ENCODE measurements at places on chromosomes 5 and 9.
A peak's percentile ranks its signal among the peaks of the same experiment; 100 is the strongest.

DNA sequence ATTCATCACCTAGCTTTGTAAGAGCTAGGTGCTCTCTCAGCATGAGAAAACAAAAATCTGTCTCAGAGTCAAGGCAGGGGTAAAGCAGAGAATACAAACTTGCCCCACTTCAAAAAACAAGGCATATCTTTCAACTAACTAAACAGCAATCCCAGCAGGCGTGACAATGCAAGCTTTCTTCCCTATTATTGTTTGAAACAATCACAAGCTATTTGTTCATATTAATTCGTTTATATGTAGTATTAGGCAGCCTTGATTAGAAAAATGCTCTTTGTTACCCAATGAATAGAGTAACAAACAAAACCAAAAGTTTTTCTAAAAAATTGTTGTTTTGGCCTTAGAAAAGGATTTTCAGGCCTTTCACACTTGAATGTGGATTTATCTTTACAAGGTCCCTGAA lies 71.1 kb downstream of the LPAR1 start:
- no peak for DNase-seq

GRCh38 chr5:6340100-6340499 lies 38.2 kb downstream of the MED10 start:
- no peak for DNase-seq

- DNase-seq: no peak
Observed at GRCh38 chr5:97547999-97548738, 365.1 kb upstream of the RIOK2 start.

- DNase-seq: no peak
Observed at GRCh38 chr5:151081431-151082281, 822 bp upstream of the TNIP1 start.

GRCh38 chr5:77972469-77973252 lies 196.5 kb upstream of the TBCA start:
- DNase-seq: no peak

DNA sequence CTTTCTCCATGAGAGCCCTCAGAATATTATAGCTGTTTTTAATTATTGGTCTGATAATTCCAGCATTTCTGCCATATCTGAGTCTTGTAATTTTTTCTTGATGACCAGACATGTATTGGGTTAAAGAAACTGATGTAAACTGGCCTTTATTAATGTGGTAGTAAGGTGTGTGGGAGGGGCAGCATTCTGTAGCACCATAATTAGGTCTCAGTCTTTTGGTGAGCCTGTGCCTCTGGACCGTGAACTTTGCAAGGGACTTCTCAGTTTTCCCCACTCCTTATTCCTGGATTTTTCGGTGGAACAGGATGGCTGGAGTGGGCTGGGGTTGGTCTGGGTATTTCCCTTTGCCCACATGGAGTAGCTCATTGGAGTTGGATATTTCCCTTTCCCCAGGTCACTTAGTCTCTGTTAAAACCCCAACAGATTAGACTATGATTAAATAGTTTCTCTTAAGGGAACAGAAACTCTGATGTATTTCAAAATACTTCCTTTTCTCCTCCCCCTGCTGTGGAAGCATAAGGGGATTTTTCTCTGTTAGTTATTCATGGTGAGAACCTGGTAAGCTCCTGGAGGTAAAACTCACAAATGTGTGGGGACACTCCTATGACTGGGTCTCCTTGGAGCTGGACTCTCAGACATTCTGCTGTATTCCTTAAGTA lies 52.4 kb downstream of the FSD1L start:
- no peak for DNase-seq

GRCh38 chr9:113158446-113158845 lies 7.6 kb downstream of the SLC31A2 start:
- no peak for DNase-seq

DNA sequence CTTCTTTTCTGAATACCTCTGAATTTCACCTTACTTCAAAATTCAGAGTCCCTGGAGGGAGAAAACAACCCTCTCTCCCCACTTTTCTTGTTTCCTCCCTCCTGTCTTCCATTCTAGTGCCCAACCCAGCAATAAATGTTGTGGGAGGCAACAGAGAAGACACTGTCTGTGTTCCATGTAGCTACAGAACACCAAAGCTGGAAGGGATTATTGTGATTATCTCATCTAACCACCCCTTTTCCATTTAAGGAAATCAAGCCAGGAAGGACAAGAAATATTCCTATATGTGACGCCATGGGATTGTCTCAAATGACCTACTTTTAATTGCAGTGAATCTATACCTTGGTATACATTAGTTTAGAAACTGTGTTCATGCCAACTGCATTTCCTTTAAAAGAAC lies 476.6 kb upstream of the TNC start:
- DNase-seq: no peak

DNA sequence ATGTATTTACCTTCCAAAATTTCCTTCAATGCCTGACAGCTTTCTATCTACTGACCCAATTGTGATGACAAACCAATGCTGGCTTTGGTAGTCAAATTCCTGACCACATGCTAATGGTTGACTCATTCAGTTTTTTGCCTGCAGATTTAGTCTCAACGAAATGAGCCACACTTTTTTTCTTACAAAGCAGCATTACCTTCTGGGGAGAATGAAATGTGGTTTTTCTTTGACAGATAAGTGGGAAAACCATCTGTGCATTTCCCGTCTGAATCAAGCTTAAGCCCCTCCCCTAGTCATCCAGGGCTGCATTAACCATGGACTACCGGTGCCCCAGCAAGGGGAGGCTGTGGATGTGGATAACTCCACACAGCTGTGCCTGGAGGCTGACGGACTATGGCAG lies 99.6 kb upstream of the TAF11L2 start:
- DNase-seq: peak; percentile 50

DNA sequence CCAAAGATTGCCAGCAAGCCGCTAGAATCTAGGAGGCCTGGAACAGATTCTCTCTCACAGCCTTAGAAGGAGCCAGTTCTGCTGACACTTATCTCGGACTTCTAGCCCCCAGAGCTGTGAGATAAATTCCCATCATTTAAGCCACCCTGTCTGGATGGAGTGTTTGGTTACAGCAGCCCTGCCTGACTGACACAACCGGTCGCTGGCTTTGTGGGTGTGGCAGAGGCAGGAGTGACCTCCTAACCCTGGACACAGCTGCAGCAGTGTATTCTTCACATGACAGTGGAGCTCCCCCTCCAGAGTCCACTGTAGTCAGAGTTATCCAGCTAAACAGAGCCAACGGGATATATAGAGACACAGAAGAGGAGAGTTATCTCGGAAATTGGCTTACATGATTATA lies 21.2 kb upstream of the IL17B start:
- no peak for DNase-seq

DNA sequence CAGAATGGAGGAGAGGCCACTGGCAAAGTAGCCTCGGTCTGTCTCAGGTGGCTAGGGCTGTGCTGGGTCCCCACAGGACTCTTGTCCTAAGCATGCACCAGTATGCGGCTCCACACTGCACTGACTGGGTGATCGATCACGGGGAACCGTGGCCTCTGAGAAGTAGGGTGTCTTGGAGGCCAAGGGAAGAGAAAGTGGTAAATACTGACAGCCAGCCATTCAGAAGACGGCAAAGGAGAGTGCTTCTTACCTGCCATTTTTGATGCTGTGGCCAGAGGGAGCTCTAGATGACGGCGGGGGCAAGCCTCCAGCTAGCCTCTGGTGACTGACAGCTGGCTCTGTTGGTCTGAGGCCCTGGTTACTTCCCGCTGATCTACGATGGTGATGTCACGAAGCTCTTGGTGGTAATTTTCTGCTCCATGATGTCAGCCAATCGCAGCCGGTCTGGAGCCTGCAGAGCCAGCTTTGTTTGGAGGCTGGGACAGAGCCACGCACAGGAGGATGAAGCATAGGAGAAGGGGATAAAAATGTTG lies 40.4 kb upstream of the GADD45G start:
- DNase-seq: no peak

GRCh38 chr5:54341971-54342370 lies 31.6 kb upstream of the ARL15 start:
- DNase-seq: no peak

- no peak for DNase-seq
Observed at GRCh38 chr5:135385576-135385975, 13.5 kb downstream of the MACROH2A1 start.

Data from GM04503 (cell line).